ENCODE measurements at places on chromosomes 3 and 15.

DNA sequence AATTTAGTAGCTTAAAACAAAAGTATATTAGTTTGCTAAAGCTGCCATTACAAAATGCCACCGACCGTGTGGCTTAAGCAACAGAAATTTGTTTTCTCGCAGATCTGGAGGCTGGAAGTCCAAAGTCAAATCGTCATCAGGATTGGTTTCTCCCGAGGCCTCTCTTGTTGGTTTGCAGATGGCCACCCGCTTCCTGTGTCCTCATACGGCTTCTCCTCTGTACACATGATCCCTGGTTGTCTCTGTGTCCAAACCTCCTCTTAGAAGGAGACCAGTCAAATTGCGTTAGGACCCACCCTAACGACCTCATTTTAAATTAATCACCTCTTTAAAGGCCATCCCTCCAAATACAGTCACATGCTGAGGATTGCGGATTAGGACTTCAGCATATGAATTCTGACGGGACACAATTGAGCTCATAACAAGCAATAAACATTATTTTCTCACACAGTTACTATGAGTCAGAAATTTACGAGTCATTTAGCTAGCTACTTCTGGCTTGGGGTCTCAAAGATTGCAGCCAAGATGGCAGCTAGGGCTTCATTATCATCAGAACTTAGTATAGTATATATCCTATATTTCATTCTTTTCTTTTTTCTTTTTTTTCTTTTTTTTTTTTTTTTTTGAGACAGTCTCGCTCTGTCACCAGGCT lies 58.4 kb downstream of the RPL39L start:
- no peak for DNase-seq

GRCh38 chr15:92158426-92158825 lies 235.3 kb upstream of the ST8SIA2 start:
- no peak for DNase-seq

- DNase-seq: no peak
Measured at GRCh38 chr15:70152070-70152480, 54.4 kb upstream of the TLE3 start.

DNA sequence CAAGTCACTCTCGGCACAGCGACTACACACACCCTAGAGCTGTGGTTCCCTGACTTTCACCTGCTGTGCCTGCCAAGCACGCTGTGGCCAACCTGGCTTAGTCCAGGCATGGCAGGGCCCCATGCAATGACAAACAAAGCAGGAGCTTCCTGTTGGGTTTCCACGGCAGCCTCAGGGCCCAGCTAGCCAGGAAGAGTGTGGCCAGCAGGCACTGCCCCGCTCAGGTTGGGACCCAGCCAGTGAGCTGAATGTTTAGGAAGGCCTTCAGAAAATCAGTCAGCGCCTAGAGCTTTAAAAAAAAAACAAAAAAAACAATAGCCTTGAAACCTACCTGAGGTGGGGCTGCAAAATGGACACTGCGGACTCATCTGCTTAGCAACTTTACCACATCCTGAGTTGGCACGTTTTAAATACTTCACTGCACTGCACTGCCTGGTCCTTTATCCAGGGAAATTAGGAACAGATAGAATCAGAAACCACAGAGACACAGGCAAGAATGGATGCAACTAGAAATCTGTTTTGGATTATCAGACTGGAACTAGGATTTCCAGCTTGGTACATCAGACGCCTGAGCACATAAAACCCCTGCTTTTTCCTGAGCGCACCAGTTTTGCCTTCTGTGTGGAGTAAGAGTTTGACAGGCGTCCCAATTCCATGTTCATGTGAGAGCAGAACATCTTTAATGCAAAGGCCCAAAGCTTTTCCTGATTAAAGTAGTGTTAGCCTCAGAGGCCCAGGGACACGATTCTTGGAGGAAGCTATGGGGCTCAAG lies 36.2 kb upstream of the LDHAL6B start:
- no peak for DNase-seq

- no peak for DNase-seq
Measured at GRCh38 chr3:146189519-146190173, 28.7 kb upstream of the PLOD2 start.

DNA sequence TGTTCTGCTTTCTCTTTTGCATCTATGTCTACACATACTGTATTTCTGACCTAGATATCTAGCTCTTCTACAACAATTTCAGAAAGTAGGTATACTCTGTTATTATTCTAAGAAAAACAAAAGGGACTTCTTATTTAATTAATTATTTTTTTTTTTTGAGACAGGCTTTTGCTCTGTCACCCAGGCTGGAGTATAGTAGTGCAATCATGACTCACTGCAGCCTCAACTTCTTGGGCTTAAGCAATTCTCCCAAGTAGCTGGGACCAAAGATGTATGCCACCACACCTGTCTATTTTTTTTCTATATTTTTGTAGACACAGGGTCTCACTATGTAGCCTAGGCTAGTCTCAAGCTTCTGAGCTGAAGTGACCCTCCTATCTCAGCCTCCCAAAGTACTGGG lies 130.6 kb downstream of the MBNL1 start:
- DNase-seq: no peak

DNA sequence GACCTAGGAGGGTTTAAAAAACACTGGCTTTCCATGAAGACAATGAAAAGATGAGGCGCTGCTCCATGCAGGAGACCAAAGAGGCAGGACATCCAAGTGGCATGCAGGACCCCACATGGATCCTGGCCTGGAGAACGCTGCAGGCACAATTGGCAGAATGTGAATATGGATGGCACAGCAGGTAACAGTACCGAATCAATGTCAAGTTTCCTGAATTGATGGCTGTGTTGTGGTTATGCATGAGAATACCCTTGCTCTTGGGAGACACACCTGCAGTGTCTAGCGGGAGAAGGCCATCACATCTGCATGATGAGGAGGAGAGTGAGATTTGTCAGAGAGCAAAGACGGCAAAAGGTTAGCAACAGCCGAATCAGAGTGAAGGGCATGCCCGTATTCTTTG lies 74.3 kb upstream of the SEC13 start:
- no peak for DNase-seq

GRCh38 chr3:113234688-113235260 lies 23.4 kb downstream of the BOC start:
- no peak for DNase-seq

DNA sequence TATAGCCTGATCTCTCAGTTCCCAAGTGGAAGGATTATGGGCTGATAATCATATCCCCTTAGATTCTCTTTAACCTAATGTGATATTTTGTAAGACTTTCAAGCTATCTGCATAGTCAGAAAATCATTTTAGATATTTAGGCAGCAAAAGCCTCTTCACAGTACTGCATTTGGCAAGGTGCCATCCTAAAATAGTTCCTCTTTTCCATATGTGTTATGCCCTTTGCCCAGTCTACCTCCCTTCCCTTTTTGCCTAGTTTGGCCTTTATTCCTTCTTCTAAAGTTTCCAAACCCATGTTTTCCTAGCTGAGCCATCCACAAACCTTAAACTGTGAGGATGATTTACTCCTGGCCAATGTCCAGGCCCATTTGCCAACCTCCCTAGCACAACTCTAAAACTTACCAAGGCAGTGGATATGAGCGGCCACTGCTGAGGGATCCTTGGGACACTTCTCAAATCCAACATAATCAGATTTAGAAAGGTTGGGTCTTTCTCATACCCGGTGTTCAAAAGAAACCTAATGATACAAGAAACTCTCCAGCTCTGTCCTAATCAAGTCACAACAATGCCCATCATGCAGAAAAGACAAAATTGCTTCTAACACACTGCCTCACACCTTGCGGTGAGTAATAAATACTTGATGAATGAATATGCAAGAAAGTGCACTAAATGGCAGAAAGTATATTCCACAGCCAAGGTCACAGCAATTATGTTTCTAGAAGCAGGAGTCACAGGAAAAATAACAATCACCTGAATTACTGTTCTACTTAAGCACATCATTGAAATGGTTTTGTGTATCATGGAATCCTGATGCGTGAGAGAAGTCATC lies 493.9 kb downstream of the NLGN1 start:
- no peak for DNase-seq

DNA sequence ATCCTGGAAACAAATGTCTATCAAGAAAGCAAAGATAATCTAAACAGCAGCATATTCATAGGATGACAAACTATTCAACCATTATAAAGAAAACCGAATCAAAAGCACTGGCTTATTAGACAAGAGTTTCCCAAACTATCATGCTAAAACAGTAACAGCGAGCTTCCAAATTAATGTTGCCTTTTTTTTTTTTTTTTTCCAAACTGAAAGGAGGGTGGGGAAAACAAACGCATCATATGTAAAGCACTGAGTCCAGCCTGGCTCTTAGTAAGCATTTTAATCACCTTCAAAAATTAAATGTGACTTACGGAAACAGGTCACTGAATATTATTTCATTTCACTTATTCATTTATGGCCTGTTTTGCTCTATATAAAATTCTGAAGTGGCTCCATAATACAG lies 2.3 kb downstream of the TJP1 start:
- DNase-seq: no peak

DNA sequence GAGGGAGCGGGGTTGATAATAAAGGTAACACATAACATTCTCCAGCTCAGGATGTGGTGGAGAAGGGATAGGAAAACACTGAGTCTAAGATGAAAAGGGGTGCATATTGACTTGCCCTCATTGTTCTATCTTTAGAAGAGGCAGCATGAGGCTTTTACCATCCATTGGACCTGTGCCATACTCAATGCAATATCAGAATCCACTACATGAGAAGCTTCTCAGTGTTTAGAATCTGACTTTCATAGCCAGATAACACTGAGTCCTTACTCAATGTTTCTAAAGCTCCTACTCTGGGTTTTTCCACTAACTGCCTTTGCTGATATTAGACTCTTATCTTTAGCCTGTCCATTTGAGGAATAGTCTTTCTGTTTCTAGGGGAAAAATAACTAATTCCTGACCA lies 24.3 kb upstream of the GADL1 start:
- no peak for DNase-seq

DNA sequence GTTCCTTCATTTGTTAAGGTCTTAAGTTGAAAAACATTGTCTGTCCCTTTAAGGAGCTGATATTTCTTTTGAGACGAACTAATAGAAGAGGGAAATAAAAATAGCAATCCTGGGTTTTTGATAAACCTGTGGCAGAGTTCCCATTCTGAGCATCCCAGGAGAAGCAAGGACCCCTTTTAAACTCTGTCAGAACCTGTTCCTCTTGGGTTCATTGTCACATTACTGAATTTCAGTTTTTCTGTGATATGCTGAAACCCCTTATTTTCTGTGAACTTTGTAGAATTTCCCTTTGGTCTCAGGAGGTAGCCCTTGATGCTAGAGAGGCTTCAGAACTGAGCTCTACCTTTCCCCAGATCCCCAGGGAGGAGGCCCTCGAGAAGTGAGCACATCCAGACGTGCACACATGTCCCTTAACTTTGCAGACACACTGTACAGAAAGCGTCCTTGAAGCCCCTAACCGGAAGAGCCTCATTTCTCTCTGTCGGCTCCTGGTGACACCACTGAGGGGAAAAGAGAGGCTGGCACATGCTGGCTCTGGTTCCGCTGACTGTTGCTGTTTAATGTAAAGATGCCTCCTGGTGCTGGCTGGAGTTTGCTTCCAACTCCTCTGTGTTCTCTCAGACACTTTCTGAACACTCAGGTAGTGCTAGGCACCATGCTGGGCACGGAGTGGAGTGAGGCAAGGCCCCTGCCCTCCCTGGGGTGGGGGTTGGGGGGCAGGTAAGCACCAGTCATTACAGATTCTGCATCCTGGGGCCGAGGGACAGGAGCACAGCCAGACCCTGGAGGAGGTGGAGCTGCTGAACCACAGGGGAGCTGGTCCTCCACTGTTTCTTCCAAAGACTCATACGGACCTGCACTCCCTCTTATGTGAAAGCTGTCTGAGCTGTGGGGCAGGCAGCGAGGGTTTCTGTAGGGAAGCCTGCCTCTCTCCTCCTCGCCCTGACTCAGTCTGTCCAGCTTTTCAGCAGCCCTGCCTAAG lies 77.5 kb downstream of the CHDH start:
- DNase-seq: no peak

- DNase-seq: no peak
Measured at GRCh38 chr3:123423031-123423430, 25.9 kb downstream of the ADCY5 start.

DNA sequence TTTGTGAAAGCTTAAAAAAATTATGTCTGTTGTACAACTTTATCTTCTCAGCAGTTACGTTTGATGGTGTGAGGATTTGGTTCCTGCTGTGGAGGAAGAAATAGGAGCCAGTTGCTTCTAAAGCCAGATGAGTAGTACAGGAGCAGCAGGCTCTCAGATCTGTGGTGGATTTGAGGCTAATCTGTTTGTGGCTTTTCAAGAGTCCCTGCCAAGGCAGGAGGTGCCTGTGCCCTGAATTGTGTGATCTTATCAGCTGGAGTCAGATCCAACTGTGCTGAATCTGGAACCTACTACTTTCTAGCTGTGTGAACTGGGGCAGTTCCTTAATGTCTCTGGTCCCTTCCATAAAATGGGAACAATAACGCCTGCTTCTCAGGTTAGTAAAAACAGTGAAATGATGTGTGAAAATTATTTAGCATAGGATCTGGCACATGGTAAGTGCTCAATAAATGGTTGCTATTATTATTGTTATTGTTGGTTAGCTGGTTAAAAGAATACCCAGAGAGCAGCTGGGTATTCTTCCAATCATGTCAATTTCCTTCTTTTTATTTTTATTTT lies 7.7 kb downstream of the CLDN11 start:
- no peak for DNase-seq

DNA sequence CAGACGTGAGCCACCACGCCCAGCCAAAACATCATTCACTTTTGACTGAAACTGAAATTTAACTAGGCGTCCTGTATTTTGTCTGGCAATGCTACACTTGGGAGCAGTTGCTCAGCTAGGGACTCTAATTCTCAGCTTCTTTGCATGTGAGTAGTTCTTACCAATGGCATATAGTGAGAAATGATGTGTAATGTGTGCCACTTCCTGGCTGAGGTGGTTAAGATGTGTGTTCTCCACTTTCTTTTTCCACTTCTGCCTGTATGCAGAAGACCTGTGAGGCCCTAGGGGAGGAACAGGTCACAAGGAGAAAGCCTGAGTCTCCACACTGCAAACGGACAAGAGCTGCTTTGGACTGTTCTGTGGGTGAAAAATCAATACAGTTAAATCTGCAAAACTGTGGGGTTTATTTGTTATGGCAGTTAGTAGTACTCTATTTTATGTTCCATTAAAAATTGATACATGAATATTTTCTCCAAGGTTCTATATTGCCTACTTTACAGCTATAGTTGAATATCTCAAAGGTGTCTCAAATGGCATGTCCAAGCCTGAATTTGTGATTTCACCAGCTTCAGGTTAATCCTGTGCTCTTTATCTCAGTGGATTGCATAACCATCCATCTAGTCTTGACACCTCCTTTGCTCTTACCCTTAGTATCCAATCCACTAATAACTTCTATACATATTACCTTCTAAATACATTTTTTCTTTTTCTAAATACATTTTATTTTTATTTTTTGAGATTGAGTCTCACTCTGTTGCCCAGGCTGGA lies 59.3 kb downstream of the NR1D2 start:
- DNase-seq: no peak

- DNase-seq: no peak
Measured at GRCh38 chr3:12004741-12005513, 739 bp downstream of the SYN2 start.

GRCh38 chr15:29379647-29380046 lies 110.0 kb upstream of the NSMCE3 start:
- DNase-seq: no peak

GRCh38 chr3:79412537-79412936 lies 355.3 kb downstream of the ROBO1 start:
- no peak for DNase-seq

- DNase-seq: no peak
Measured at GRCh38 chr15:101088788-101089578, 162.9 kb downstream of the CHSY1 start.
